ENCODE measurements at places on chromosomes 12 and 14.
A peak's percentile ranks its signal among the peaks of the same experiment; 100 is the strongest.

GRCh38 chr14:55373784-55374705 is 37.6 kb downstream of the ATG14 start:
- H3K27me3 ChIP-seq: no peaks in the 10 kb centered on the region
- DNase-seq: peak; percentile 19
- peak overlapping the region; percentile 65 for H3K27ac ChIP-seq

- peak within 1 kb of the TSS; percentile 69 for H3K27ac ChIP-seq
- no peaks in the 10 kb centered on the region for H3K36me3 ChIP-seq
- no peak for DNase-seq
- peaks cover 46% of the 10 kb centered on the region for H3K4me1 ChIP-seq
Observed at GRCh38 chr12:54000116-54001114, at the start of gene HOXC9. Gene HOXC9 (plus strand): TSS chr12:54000161. CDS start chr12:54000189, 28 bp downstream.

DNA sequence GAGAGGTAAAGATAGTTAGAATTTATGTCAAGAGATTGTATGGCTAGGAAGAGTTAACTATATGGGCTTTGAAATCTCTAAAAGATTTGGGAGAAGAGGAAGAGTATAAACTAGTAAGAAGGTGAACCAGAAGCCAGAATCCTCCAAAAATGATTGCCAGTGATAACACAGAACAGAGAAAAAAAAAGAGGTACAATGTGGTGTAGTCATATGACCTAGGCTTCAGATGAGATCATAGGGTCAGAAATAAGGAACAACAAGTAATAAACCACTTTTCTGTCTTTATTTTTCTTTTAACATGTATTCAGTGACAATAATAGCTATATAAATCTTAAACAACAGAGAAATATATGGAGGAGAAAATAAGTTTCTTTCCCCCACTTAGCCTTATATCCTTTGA is 2.0 kb upstream of the NECAP1 start:
- peaks cover 15% of the 10 kb centered on the region for H3K36me3 ChIP-seq
- H3K4me3 ChIP-seq: peak overlapping the region; percentile 30
- no peak for DNase-seq

DNA sequence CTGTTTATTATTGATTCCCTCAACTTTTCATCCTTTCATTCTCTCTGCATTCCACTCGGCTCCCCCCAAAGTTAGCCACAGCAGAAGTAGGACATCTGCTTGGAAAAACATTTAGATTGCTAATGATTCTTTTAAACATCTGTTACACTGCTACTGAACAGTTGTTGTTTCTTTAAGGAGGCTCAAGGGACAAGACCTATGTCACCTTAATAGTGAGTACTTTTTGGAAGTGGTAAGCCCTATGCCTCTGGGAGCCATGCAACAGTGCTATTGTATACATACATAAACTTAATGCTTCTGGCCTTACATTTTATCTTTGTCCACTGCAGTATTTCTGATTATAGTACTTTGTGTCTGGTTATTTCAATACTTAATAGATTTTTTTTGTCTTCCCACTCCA is 628.2 kb upstream of the FOXG1 start:
- no peaks in the 10 kb centered on the region for H3K4me1 ChIP-seq
- no peaks in the 10 kb centered on the region for H3K27me3 ChIP-seq
- DNase-seq: no peak
- no peak overlapping the region for H3K27ac ChIP-seq
- H3K36me3 ChIP-seq: no peaks in the 10 kb centered on the region

GRCh38 chr14:34610101-34610500 is 19.8 kb downstream of the SNX6 start:
- DNase-seq: no peak
- H3K27ac ChIP-seq: no peak overlapping the region
- peaks cover 6% of the 10 kb centered on the region for H3K4me1 ChIP-seq
- H3K36me3 ChIP-seq: peaks cover 18% of the 10 kb centered on the region
